SW480 (cell line): ENCODE measurements at places on chromosomes 4 and X.

GRCh38 chr4:54540931-54541330, 116.8 kb upstream of the KIT start:
- no peak for DNase-seq

GRCh38 chr4:14716691-14717090, 285.6 kb upstream of the CPEB2 start:
- no peak for DNase-seq

- DNase-seq = no peak
Measured at GRCh38 chr4:138832563-138832962, 183.0 kb upstream of the NOCT start.

GRCh38 chr4:62455871-62456270, 1255.7 kb downstream of the ADGRL3 start:
- no peak for DNase-seq

GRCh38 chrX:15448010-15448639, 45.0 kb downstream of the PIR start:
- DNase-seq = peak; percentile 14
